GM19239 (cell line): ENCODE measurements at places on chromosomes 12 and 14.

DNA sequence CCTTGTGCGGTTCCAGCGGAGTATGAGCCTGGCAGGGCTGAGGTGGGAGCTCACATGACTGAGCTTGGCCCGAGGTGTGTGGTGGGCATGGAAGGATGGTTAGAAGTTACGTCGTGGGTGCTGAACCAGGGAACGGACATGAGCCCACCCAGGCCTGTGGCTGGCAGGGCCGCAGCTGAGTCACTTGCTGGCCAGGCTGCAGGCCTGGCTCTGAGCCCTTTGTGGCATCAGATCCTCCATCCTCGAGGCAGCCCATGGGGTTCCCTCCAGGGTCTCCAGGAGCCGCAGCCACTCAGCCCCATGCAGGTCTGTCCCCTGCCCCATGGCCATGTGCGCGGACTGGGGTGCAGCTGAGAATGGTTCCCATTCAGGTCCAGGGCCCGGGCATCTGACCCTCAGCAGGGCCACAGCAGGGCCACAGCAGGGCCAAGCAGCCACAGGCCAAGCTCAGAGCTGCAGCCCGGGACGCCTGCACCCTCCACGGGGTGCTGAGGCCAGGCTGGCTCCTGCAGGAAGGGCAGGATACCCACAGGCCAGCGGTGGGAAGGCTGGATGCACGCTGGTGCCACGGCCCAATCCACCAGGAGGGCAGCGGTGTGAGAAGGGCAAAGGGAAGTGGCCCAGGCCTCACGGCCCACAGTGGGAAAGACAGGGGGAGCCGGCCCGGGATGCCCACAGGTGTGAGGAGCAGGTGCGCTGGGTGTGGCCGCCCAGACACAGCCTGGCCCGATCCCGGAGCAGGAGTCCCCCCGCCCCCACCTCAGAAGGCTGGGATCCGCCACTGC lies 26.3 kb upstream of the ULK1 start:
- DNase-seq = no peak

- DNase-seq = no peak
Measured at GRCh38 chr14:98906123-98906995, 365.6 kb downstream of the BCL11B start.

GRCh38 chr12:90627180-90627896 lies 327.6 kb downstream of the CCER1 start:
- DNase-seq = no peak

DNA sequence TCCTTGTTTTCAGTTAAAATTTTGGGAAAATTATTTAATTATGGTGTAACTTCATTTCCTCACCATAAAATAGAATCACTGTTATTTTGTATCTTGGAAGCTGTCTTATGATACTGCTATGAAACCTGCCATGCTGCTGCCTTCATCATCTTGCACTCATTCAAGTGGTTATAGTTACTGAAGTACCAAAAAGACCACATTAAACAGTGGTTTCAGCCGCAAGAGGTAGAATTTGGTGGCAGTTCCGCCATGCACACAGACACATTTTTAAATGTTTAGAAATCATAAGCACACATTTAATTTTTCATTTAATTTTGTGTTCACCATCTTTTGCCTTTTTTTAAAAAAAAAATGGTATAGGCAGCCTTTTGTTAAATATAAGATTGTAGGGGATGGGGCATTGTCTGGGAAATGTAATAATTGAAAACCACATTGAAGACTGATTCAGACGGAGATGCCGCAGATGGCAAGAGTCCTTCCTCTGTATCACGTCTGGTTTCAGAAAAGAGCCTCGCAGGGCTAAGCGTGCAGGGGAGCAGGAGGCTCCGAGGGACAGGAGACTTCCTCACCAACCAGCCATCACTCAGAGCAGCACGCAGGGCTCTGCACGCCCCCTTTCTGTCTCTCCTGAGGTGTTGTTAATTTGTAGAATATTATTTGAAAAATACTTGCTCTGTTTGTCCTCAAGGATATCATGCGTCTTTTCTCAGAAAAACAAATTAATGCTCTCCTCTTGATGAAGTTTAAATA lies 115.2 kb upstream of the PELI2 start:
- peak; percentile 5 for DNase-seq

DNA sequence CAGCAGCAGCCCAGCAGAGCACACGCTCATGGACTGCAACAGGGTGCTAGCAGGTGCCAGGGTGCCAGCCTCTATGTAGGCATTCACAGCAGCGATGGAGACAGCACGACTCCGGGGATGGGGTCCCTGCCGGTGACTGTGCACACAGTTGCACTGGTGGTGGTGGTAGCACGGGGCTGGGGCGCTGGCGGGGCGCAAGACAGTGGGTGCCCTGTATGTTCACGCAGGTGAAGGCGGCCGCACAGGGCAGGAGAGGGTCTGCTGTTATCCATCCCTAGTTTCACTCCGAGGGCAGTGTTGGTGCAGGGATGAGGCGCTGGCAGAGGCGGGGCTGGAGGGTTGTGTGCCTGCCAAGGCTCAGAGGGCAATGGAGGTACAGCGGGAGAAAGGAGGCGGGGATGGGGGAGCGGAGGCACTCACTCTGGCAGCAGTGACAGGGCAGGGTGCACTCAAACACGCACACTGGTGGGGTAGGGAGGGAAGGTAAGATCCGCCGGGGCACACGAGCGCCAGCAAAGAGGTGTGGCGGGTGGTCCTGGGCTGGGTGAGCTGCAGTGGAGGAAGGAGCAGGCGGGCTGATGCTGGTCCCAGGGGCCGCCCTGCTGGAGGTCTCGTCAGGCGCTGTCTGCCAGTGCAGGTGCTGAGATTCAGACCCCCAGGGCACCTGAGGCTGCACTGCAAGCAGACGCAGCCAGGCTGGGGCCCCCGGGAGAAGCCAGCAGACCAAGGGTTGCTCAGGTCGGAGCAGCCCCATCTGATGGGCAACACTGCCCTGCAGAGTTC lies 76.7 kb downstream of the GALC start:
- no peak for DNase-seq

DNA sequence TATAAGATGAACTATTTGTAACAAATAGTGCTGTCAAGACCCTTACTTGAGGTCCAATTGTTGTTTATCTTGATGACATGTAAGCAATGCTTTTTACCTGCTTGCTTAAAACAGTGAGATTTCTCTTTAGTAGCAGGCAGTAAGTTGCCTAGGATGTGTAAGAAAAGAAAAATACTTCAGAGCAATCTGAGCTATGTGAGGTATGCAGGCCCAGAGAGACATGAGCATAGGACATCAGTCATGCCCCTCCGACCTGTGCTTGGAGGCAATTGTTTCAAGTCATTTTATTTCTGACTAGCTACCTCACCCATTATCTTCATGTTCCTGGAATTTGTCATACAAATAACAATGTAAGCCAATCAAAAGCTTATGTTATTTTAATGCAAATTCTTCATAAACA lies 930.6 kb upstream of the FBXO33 start:
- DNase-seq = no peak

DNA sequence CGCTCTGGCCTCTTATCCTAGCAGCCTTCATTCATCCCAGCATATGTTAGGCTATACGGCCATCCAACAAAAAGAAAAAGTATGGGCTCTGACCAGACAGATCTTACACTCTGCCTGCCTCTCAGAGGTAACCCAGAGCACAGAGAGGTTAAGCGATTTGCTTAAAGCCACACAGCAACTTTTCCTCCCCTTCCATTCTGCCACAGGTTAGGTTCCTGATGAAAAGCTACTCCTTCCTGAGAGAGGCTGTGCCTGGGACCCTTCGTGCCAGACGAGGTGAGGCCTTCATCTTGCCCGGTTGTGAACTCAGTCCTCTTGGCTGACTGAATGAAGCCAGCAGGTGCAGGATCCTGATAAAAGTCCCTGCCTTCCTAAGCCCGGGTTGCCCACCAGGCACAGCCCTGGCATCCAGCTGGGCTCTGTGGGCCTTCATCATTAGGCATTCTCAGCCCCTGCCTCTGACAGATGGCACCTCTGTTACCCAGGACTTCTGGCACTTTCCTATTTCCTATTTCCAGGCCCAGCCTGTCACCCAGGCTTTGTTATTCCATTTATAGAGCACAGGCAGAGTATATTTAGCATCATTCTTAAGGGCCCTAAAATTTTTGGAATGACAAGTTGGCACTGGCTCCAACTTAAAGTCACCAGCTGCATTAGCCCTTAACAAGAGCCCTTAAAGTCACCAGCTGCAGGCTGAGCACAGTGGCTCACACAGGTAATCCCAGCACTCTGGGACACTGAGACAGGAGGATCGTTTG lies 12.8 kb downstream of the SOAT2 start:
- no peak for DNase-seq

GRCh38 chr14:81986005-81986404 lies 452.4 kb upstream of the SEL1L start:
- no peak for DNase-seq

- DNase-seq = no peak
Measured at GRCh38 chr12:1332327-1332726, 262.1 kb downstream of the FBXL14 start.

- DNase-seq = no peak
Measured at GRCh38 chr12:128339126-128339520, 72.2 kb downstream of the TMEM132C start.

GRCh38 chr12:30900351-30900750 lies 26.2 kb upstream of the TSPAN11 start:
- DNase-seq = no peak

GRCh38 chr12:24777359-24777758 lies 171.5 kb downstream of the BCAT1 start:
- DNase-seq = no peak

GRCh38 chr14:29927376-29928116 lies at the start of gene PRKD1:
PRKD1 (minus strand) TSS chr14:29927847.
- DNase-seq = peak; percentile 30

- DNase-seq = no peak
Measured at GRCh38 chr14:38212111-38212510, 4.4 kb downstream of the SSTR1 start.

- no peak for DNase-seq
Measured at GRCh38 chr12:93824514-93825500, 147.6 kb downstream of the CRADD start.

- no peak for DNase-seq
Measured at GRCh38 chr14:103524002-103524935, 1.6 kb upstream of the CKB start.

GRCh38 chr12:46184798-46185595 lies 83.8 kb downstream of the SLC38A1 start:
- DNase-seq = no peak

DNA sequence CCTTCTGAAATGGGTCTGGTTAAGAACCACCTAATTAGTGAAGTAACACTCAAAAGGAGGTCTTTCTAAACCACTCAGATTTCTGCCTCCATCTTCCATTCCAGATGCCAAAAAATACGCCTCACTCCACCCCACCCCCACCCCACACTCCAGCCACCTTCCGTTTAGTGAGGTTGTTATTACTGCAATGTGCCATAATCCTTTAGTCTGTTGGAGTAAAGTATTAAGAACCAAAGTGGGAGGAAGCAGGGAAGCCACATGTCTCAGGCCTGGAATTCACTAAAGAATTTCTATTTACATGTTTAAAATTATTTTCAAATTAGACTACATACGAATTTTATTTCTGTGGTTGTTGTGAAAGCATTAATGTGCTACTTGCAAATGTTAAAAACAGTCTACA lies 7.4 kb downstream of the KIF21A start:
- no peak for DNase-seq

- no peak for DNase-seq
Measured at GRCh38 chr12:103854372-103854973, 13.4 kb upstream of the NT5DC3 start.

DNA sequence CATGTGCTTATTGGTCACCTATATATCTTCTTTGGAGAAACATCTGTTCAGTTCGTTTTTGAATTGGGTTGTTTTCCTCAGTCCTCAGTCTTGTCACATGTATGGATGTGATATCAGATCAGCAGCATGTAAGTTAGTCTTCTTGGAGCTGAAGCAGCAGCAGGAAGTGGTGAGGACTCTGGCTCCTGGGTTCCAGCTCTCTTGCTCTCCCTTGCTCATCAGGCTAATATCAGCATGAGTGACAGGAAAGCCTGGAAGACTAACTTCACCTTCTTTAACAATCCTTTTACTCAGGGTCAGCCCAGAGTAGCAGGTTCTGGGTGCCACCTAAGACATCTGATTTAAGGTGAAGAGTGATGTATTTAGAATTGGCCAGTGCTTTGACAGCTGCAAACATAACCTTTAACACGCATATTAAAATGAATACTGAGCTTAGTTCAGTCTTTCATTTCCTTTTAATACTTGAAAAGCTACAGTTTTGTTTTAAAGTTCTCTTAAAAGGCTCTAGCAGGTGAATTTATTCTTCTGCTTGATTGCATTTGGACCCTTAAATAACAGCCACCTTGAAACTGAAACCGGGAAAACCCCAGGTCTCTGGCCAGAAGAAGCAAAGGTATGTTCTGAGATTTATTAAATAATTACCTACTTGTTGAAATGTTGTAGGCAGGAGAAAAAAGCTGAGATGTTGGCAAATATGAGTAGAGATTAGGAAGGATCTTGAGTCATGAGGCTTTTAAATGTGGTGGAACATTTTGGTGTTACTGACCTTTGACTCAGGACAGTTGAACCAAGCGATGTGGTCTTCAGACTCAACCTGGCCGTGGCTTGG lies 54.3 kb downstream of the DRAM1 start:
- DNase-seq = no peak

- no peak for DNase-seq
Measured at GRCh38 chr12:111976860-111977259, 36.1 kb downstream of the TMEM116 start.

GRCh38 chr12:6697584-6698351 lies 2.8 kb downstream of the PIANP start:
- peak; percentile 53 for DNase-seq

DNA sequence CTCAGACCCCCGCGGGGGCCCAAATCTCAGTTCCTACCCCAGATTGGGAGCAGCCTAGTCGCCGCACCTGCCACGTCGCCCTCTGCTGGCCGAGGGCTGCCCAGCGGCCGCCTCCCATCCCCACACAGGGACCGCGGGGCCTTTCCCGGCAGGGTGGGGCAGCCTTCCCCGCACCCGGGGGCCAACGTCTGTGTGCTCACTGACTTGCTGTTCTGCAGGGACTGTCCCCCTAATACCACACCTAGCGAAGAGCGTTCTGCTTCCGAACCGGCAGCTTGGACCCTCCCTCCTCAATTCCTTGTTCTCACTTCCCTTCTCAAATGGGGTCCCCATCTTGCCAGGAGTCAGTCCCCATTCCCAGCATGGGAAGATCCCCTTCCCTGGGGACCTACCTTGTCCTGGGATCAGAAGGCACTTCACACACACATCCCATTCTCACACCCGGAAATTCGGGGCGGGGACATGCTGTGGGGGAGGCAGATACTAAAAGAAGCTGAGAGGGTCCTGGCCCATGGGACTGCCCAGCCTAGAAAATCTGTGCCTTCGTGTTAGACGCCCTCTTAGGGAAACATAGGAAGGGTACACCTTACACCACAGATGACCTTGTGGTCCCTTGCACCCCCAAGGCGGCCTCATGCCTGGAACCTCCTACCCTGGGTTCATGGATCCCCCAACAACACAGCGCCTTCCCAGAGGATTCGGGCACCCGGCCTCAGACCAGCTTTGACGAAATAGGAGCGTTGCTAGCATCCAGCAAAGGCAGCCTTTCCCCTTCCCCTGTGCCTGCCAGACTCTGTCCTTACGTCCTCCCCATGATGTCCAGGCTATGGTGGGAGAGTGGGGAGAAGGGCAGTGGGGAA lies 16.4 kb downstream of the ACVRL1 start:
- DNase-seq = no peak
